ENCODE measurements at places on chromosomes 4 and X.

GRCh38 chrX:130330706-130331105 is 9.0 kb upstream of the SLC25A14 start:
- peak; percentile 2 for DNase-seq

- no peak for DNase-seq
Observed at GRCh38 chr4:15920723-15921591, 17.6 kb downstream of the FGFBP1 start.

DNA sequence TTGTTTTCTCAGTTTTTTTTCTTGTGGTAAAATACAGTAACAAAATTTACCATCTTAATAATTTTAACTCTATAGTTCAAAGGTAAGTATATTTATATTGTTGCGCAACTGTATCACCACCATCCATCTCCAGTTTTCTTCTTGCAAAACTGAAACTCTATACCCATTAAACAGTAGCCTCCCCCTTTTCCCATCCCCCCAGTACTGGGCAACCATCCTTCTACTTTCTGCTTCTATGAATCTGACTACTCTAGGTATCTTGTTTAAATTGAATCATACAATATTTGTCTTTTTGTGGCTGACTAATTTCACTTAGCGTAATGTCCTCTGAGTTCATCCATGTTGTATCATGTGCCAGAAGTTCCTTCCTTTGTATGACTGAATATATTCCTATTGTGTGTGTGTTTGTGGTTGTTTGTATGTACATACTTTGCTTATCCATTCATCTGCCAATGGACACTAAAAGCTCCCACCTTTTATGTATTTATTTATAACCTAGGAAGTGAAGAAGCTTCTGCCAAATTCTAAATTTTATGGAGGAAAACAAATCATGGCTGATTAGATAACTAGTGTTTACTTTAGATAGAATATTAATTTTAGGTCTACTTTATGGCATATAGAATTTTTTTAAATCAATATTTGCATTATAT is 10.0 kb downstream of the ABHD18 start:
- DNase-seq: no peak

DNA sequence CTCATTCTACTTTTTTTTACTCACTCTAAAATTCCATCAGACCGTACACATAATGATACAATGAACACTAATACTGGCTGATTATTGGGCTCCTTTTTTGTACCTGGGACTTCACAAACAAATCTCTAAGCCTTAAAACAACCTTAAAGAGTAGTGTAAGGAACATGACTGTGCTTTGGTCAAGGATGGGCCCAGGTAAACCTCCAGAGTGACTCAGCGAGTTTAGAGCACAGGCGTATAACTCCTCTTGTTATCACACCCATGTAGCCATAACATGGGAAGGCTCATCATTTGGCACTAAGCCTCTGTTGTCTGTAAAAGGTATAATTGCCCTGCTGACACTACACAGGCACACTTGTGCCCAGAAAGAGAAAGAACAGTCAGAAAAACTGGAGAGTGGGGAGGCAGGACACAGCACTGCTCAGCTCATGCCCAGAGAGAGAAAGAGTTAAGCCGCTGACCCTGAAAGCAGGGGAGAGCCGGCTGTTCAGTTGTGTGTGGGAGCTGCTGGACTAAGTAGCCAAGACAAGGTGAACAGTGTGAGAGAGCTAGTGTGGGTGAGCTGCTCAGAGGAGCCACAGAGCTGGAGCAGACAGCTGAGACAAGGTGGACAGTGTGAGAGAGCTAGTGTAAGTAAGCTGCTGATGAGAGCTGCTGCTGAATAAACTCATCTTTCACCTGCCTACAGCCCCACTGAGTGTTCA is 319.6 kb upstream of the BMP3 start:
- DNase-seq: no peak

DNA sequence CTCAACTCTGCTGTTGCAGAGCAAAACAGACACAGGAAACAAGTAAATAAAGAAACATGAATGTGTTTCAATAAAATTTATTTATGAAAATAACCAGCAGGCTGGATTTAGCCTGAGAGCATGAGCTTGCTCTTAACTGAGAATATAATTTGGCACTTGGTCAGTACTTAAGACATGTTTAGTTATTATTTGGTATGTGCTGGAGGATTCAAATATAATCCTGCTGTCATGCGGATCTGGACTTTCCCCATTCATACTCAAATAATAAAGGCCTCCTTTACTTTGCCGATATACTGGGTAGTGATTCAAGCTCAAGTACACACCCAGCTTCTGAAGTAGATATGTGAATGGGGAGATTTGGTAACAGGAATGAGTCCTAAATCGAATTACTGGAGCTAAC is 465.5 kb upstream of the HS3ST1 start:
- DNase-seq: no peak

DNA sequence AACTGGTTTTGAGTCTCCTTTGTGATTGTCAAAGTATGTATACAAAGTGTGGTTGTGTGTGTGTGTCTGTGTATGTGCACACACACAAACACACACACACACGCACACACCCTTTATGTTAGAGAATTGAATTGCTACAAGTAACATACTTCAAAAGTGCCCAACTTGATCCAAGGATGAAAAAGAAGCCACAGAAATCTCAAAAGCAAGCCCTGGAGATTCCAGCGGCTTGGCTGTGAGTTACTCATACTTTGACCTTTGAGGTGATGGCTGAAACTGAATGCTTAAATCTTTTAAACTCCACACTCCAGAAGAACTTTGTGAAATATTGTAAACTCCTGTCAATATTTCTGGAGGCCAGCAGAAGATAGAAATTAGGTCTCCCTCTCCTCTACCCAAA is 168.4 kb upstream of the NRK start:
- DNase-seq: no peak

DNA sequence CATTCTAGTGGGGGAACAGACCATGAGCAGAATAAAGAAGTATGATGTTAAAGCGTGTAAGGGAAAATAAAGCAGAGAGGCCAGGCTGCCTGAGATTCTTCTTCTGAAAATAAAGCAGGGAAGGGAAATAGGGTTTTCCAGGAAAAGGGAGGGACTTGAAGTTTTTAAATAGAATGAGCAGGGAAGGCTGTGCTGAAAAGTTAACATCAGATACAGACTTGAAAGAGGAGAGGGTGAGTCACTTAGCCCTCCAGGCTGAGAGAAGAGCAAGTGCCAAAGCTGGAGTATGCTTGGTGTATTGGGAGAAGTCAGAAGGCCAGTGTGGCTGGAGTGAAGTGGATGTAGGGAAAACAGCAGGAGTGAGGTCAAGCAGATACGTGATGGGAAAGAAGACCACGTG is 10.0 kb upstream of the PLK4 start:
- DNase-seq: no peak

DNA sequence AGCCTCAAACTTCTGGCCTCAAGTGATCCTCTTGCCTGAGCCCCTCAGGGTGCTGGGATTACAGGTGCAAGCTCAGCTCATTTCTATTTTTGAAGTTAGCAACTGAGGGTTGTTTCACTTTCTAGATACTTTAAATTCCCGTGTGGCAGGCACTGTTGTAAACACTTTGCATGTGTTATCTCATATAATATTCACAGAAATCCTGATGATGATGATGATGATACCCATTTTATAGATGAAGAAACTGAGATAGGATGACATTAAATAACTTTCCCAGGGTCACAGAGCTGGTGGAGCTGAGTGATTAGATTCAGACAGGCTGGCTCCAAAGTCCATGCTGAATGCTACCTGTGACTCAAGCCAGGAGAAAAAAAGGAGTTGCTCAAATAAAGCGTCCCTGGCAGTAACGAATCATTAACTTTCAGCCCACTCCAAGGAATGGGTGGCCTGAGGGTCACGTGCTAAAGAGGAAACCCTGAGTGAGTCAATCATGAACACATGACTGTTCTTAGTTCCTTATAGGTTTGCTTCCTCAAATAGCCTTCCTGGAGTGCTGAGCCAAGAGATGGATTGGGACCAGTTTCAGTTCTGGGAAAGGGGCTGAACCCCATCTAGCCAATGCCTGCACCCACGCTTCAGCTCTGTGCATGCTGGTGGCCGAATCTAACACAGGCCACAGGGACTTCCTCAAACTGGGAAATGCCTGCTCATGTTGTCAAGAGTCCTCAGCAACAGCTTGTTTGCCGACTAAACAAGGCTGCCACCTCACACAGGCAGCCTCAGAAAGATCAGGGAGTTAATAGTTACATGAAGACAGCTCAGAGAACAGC is 52.8 kb downstream of the RBM47 start:
- DNase-seq: no peak

- DNase-seq: no peak
Observed at GRCh38 chr4:86981789-86982188, 47.0 kb downstream of the AFF1 start.

- DNase-seq: no peak
Observed at GRCh38 chr4:146040623-146041022, 102.0 kb upstream of the ZNF827 start.

DNA sequence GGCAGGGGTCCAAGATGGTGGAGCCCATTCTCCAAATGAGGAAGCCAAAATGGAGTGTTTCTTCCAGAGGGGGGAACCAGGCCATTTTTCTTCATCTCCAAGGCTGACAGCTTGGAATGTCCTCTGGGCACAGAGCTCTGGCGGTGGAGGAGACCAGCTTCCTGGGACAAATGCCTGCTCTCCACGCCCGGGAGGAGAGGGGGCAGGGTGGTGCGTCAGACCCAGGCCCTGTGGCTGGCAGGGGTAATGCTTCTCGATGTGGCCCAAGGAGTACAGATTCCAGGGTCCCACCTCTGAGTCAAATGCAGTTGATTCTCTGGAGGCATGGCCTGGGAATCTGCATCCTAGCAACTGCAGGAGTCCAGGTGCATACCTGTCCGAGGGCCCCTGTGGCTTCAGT is 44.6 kb upstream of the ADRA2C start:
- DNase-seq: no peak

GRCh38 chrX:68254738-68255645 is 178.3 kb downstream of the OPHN1 start:
- DNase-seq: no peak

- DNase-seq: no peak
Observed at GRCh38 chr4:187770345-187770744, 225.2 kb upstream of the ZFP42 start.

DNA sequence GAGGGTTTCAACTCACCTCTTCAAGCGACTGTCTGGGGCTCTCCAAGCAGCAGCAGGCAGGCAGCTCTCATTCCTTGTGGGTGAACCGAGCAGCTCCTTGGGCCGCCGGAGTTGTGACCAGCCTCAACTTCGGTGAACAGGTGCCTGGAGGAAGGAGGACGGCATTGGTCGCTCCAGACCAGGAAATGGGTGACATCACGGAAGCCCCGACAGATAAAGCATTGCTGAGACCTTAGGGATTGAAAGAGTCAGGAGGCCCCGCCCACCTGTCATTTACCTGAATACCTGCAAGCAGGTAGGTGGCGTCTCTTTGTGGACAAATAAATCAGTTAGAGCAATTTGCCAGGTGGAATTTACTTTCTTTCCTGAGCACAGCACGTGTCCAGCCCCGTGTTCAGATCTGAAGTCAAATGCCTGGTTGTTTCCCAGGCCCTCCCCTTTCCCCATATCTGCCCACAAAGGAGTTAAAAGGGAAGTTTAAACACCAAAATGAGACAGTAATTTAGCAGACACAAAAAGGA is at the start of gene LNX1:
LNX1 (minus strand) TSS at position 115 of the 521 bp plus-strand sequence. CDS start 17,484 bp downstream, outside the sequence.
- no peak for DNase-seq

- DNase-seq: no peak
Observed at GRCh38 chrX:68915778-68916177, 87.0 kb downstream of the EFNB1 start.

DNA sequence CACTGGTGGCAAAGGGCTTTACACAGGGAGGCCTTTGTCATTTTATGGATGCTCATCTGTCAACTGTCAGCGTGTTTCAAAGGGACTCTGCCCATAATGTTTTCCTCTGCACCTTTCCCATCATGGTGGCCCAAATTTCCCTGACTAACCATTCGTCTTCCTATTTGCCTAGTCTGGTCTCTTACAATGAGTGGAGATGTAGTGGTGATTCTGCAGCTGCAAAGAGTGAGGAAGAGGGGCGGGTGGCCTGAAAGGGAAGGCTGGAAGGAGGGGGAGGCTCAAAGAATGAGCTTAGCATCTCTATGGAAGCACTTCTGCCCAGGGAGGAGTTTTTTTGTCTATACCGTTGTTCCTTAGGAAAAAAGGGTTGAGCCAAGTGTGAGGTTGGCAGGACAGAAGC is 447.5 kb downstream of the NKX6-1 start:
- no peak for DNase-seq

- DNase-seq: no peak
Observed at GRCh38 chrX:6307156-6307555, 78.5 kb upstream of the NLGN4X start.

- DNase-seq: no peak
Observed at GRCh38 chrX:11285651-11286050, 7.6 kb upstream of the AMELX start.

- no peak for DNase-seq
Observed at GRCh38 chr4:158754385-158755180, 14.2 kb upstream of the FNIP2 start.

GRCh38 chr4:61201561-61201960 is 1.4 kb downstream of the ADGRL3 start:
- DNase-seq: no peak

GRCh38 chr4:40327340-40327739 is 7.8 kb upstream of the CHRNA9 start:
- DNase-seq: no peak

GRCh38 chrX:68669094-68669860 is 21.8 kb downstream of the STARD8 start:
- DNase-seq: no peak

DNA sequence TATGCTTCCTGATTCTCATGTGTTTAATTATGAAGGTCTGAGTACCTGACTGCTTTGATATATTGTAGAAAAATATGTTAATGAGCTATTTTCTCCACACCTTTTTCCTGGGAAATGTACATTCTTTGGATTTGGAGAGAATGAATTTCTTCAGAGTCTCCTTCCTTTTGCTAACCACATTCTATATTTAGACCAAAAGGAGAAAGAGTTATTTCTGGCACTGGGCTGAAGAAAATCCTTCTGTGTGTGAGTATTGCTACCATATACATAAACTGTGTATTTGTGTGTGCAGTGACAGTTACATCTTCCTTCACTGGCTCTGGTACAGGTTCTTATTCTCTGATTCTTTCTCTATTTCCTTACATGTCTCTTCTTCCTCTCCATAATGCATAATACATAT is 44.5 kb upstream of the PGRMC2 start:
- DNase-seq: no peak

DNA sequence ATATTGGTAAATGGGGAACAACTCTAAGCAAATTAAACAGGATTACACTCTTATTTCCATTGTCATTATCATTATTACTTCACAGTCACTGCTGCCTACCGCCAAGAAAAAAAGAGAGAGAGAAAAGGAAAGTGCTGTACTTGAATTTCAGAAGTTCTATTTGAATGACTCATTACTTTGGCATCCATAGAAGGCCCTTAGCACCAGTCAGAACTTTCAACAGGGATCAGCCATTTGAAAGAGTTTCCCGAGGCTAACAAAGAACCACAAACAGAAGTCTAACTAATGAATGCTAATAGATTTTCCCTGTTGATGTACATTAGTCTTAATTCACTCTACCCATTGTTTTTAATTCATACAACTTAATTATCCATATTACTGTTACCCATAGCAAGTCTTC is 116.3 kb downstream of the SHROOM4 start:
- no peak for DNase-seq

DNA sequence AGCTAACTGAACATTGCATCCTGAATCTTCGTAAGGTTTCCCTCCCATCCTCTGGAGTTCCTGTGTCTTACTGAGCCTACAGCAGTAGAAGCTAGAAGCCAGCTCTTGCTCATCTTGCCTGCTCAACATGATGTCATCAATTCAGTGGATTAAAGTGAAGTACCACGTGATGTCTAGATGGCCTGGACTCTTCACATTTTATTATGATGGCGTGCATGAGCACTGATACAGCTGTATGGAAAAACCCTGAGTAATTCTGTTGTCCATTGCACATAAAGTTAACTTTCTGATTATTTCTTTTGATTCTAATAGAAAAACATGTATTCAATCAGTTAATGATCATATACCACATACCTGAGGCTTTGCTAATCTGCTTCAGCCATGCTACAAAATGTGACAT is 2387.7 kb upstream of the TENM3 start:
- DNase-seq: no peak

Data from stimulated activated CD4-positive, alpha-beta T cell treated with anti-CD3 and anti-CD28 coated beads, Interleukin-15, amount 100 ng/mL, for 48 hours (primary cell).